ENCODE measurements at places on chromosomes 16 and 17. TPM values are rescaled to one million over a fixed set of nuclear protein-coding genes. Genes with fewer than 3 reads are reported as not detected.

DNA sequence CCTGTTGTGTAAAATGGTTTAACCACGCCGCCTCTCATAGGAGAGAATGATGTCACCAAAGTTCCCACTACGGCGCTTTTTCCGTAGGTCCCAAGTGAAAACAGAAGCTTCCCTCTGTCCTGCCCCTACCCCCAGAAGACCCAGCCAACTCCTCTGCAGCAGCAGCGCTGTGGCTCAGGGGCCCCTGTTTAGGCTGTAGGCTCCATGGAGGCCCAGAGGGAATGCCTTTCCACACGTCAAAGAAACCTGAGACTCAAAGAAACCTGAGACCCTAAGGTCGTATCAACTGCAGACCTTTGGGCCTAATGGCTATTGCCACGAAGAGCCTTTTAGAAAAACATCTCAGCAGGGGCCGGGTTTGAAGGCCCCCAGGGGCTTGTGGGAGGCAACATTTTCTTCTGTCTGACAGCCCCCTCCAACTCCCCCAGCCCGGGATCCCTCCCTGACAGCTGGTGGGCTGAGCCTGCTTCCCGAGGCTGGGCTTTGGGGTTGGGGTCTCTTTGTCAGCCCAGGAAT is 43.1 kb upstream of the MEAK7 start:
- ATAC-seq = no peak

Gene NME3
- total RNA-seq = 29.6 TPM

- ATAC-seq = no peak
Measured at GRCh38 chr17:5843366-5844026, 226.7 kb upstream of the WSCD1 start.

Gene KRTAP4-1
- total RNA-seq = not detected

DNA sequence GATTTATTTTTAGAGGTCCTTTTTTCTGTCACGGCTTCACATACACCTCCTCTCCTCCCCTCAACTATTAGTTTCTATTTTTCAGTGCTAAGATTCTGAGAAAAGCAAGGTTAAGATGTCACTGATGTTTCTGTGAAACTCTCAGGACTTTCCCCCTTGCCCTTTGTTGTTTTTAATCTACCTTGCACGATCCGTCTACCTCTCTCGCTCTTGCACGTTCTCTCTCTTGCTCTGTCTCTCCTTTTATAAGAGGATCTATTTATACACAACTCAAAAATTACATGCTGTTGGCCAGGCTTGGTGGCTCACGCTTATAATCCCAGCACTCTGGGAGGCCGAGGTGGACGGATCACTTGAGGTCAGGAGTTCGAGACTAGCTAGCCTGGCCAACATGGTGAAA is 43.6 kb downstream of the RPA1 start:
- ATAC-seq = no peak

Gene CSH2
- total RNA-seq = not detected

Gene PRRT2
- total RNA-seq = not detected

GRCh38 chr16:67481561-67482232 is 740 bp upstream of the ATP6V0D1 start:
- ATAC-seq = peak; percentile 5

Gene NPW
- 0.80 TPM for total RNA-seq

Gene RAD51C
- total RNA-seq = 15.1 TPM

Gene KCNJ18
- not detected for total RNA-seq

Gene LPCAT2
- 9.8 TPM for total RNA-seq

- ATAC-seq = no peak
Measured at GRCh38 chr16:85541980-85542900, 70.9 kb upstream of the GSE1 start.

Gene MFAP4
- total RNA-seq = 5.2 TPM

DNA sequence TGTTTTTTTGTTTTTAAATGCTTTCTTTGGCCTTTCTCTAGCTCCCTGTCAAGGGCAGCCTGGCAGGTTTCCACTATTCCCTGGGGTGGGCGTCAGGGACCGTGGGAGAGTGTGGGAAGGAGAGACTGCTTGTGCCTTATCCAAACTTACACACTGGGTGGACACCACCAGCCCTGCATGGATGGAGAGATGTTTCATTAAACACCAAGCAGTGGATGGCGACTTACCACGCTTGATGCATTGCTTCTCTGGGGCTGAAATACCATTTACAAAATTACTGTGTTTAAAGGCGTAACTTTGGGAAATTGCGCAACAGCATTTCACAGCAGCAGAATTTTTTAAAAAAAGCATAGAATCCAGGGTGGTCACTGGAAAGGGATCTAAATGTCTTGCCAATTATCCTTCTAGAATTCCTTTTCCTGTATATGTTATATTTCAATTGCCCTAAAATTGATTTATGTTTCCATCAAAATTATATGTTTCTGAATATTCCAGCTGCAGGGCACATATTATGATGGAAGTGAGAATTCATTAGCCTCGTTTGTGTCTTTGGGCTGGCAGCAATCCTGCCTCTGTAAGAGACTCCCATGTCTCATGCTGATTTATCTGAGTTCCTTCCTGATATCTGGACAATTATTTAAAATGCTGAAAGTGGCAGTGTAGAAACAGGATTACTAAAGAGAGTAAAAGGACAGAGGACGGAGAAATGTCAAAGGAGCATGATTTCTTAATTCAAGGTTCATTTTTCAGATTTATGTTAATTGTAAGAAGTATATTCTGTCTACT is 247.3 kb downstream of the GRIN2A start:
- no peak for ATAC-seq

Gene ADGRG3
- 0.84 TPM for total RNA-seq

Measured in esophagus mucosa (tissue), 1 donor.